CD8-positive, alpha-beta memory T cell (primary cell): ENCODE measurements at places on chromosomes 4 and X. TPM values are rescaled to one million over a fixed set of nuclear protein-coding genes. Genes with fewer than 3 reads are reported as not detected.

GRCh38 chrX:154308108-154308946 lies 12.7 kb downstream of the TKTL1 start:
- no peak overlapping the region for H3K4me3 ChIP-seq
- peaks cover 36% of the 10 kb centered on the region for H3K4me1 ChIP-seq
- H3K27me3 ChIP-seq: no peaks in the 10 kb centered on the region
- no peak overlapping the region for H3K27ac ChIP-seq

Gene ARHGAP36
- not detected for total RNA-seq

Gene XAGE2
- total RNA-seq: not detected

DNA sequence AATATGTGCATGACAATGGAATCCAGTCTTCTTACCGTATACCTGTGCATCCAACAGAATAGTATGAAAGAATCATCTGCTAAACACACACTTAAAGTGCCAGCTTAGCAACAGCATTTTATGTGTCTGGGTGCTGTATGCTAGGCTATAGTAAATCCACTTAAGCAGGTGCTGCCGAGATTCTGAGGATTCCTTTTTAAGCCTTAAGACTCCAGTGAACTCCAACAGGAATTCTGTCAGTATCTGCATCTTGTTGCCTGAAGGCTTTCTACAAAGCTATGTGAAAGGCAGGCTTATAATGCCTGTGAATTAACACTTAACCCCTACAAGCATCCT lies 1076.4 kb upstream of the PABPC4L start:
- H3K4me3 ChIP-seq: no peak overlapping the region
- H3K4me1 ChIP-seq: no peaks in the 10 kb centered on the region
- H3K36me3 ChIP-seq: no peaks in the 10 kb centered on the region
- H3K27ac ChIP-seq: no peak overlapping the region
- no peak for DNase-seq

Gene SSX4B
- total RNA-seq: not detected

GRCh38 chr4:82947498-82947897 lies 47.0 kb downstream of the THAP9 start:
- DNase-seq: no peak
- no peaks in the 10 kb centered on the region for H3K27me3 ChIP-seq
- H3K4me1 ChIP-seq: no peaks in the 10 kb centered on the region
- no peak overlapping the region for H3K27ac ChIP-seq

DNA sequence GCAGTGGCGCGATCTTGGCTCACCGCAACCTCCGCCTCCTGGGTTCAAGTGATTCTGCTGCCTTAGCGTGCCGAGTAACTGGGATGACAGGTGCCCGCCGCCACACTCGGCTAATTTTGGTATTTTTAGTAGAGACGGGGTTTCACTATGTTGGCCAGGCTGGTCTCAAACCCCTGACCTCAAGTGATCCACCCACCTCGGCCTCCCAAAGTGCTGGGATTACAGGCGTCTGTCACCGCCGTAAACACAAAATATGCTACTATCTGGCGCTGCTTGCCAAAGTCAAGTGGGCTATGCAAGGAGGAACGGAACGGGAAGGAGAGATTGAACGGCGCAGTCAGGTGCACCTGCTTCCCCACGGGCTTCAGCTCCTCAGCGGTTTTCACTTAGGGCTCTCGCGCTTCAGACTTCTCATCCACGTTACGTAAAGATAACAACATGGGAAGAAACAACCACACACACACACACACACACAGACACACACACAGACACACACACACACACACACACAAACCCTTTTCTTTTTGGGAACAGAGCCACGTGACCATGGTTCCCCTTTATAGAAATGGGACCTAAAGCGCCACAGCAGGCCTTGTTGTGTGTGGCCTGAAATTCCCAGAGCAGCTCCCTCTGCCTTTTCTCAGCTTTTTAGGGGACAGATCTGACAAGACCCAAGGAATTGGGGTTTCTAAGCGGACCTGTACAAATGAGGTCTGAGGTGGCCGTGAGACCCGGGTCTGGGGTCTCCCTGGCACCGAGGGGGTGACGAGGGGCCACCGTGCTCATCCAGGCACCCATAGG lies 1.5 kb downstream of the P2RY8 start:
- peaks cover 5% of the 10 kb centered on the region for H3K36me3 ChIP-seq
- H3K27ac ChIP-seq: peak overlapping the region; percentile 91
- peak; percentile 40 for DNase-seq
- H3K4me1 ChIP-seq: peaks cover 24% of the 10 kb centered on the region
- peak overlapping the region; percentile 99 for H3K4me3 ChIP-seq
- no peaks in the 10 kb centered on the region for H3K27me3 ChIP-seq
